HT1080 (cell line): ENCODE measurements at places on chromosomes 3 and 15. TPM values are rescaled to one million over a fixed set of nuclear protein-coding genes. Genes with fewer than 3 reads are reported as not detected.

- DNase-seq = no peak
Measured at GRCh38 chr3:127701280-127701911, 28.6 kb downstream of the ABTB1 start.

GRCh38 chr15:76846782-76847181 is 58.4 kb downstream of the SCAPER start:
- no peak for DNase-seq

Gene GOLGA8M
- total RNA-seq = not detected in 2 replicates

- DNase-seq = peak; percentile 52
Measured at GRCh38 chr15:42165106-42165505, 8.7 kb upstream of the PLA2G4F start.

Gene B3GNT5
- total RNA-seq = 21.6 and 22.5 TPM in 2 replicates

- no peak for DNase-seq
Measured at GRCh38 chr3:98209244-98209643, 42.7 kb downstream of the OR5H15 start.

Gene GOLGA6A
- not detected in 2 replicates for total RNA-seq

DNA sequence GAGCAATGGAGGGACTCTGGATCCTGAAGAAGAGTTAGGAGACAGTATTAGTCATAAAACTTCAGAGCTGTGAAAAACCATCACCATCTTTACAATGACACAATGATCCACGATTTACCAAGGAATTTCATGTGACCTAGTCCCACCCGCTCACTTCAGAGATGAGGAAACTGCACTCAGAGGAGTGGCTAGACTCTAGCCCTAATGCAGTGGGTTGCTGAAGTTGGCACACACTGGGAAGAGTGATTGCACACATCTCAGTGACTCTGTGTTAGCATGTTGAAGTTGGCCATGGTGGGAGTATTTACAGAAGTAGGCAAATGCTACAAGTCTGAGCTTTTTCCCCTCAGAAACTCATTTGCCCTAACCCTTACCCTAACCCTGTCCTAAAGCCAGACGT is 35.2 kb upstream of the SPATA12 start:
- no peak for DNase-seq

Gene P2RY14
- not detected in 2 replicates for total RNA-seq
